SW 1271 (cell line): ENCODE measurements at places on chromosomes 5 and 9.

GRCh38 chr9:130329061-130329460, 63.5 kb downstream of the HMCN2 start:
- no peak for DNase-seq

GRCh38 chr9:113934167-113934828, 58.2 kb downstream of the ZNF618 start:
- DNase-seq: no peak

DNA sequence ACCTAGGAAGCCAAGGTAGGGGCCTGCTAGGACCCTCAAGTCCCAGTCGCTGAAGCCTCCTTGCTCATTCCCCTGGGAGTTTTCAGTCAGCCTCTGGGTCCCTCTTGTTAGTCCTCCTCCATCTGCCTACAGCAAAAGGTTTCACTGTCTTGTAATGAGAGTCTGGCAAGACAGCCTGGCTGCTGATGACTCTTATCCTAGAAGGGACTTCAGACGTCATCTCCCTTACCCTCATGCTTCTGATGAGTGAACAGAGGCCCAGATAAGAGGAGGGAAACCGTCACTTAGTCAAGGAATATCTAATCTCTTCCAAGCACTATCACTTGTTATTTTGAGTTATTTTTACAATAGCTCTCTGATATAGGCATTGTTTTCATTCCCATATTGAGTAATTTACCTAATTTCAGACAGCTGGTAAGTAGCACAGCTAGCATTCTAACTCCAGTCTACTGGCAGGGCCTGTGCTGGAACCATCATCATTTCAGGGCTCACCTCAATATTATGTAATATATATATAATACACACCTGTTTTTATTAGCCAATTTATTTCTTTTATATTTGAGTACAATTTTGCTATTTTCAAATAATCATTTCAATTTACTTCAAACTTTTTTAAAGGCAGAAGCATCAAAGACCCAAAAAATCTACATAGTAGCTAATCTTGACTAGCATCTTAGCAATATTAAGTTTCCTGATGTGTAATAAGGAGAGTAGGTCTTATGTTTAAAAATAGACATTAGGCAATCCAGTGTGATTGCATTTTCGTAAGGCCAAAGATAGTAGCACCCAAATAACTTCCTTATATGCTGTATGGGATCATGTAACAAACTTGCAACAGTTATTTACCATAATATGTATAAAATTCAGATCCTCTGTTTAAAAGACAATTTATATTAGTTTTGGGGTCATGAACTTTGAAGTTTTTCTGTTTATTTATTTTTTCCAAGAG, 7.9 kb downstream of the CMYA5 start:
- no peak for DNase-seq

GRCh38 chr5:78778538-78778937, 130.0 kb upstream of the LHFPL2 start:
- no peak for DNase-seq

DNA sequence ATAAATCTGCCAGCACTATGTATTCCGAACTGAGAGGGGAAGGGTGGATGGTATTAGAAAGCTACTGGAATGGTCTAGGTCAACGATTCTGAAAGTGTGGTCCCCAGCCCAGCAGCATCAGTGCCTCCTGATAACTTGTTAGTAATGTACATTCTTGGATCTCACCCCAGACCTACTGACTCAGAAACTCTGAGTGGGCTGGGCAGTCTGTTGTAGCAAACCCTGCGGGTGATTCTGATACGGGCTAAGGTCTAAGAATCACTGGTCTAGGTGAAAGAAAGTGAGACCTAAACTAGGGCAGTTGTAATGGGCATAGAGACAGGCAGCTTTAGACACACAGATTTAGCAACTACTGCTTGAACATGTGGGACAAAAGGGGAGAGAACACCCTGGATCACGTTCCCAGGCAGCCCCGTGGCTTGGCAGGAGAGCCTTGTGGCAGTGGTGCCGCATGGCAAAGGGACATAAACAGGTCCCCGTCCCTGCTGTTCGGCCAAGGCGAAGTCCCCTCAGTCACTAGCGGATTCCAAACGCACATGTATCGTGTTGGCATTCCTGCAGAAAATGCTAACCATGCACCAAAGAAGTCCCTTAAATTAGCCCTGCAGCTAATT, 216.3 kb downstream of the TTLL11 start:
- DNase-seq: no peak

- no peak for DNase-seq
These were observed 4.8 kb downstream of the ANKRD34B start for GRCh38 chr5:80565330-80565729.
